ENCODE measurements at places on chromosomes 13 and 19. TPM values are rescaled to one million over a fixed set of nuclear protein-coding genes. Genes with fewer than 3 reads are reported as not detected.
A peak's percentile ranks its signal among the peaks of the same experiment; 100 is the strongest.

- no peaks in the 10 kb centered on the region for H3K27me3 ChIP-seq
- H3K36me3 ChIP-seq = no peaks in the 10 kb centered on the region
- peaks cover 97% of the 10 kb centered on the region for H3K4me1 ChIP-seq
- DNase-seq = peak; percentile 63
- H3K27ac ChIP-seq = peak overlapping the region; percentile 93
Observed at GRCh38 chr19:38684078-38684861, 36.8 kb downstream of the ACTN4 start.

- H3K36me3 ChIP-seq = no peaks in the 10 kb centered on the region
- no peaks in the 10 kb centered on the region for H3K27me3 ChIP-seq
- DNase-seq = no peak
- no peak overlapping the region for H3K27ac ChIP-seq
Observed at GRCh38 chr13:71237332-71237731, 629.7 kb downstream of the DACH1 start.

DNA sequence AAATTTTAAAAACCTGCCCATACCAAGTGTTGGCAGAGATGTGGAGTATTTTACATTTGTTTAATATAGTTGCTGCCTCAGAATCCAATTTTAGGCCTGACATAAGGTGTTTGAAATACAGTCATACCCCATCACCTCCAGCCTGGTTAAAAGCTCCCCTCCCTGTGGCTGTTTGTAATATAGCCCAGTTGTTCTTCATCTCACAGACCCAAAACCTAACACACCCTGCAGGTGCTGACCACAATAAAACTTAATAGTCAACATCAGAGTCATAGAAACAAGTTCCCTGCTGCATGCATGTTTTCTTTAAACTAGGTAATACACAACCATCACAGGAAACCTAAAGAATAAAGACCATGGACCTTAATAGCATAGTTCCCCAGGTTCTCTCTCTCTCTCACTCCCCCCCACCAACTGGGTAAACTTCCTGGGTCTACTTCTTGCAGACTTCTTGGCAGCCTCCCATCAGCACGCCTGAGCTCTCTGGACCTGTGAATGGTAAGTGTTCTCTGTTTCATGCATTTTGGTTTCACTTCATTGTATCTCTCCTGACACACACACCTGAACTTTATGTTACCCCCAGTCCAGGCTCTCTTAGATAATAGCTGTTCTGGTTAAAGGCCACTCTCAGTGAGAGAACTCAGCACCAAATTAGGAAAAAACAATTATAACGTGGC, 1369.9 kb downstream of the EFNB2 start:
- no peak overlapping the region for H3K4me3 ChIP-seq
- H3K27me3 ChIP-seq = no peaks in the 10 kb centered on the region
- H3K4me1 ChIP-seq = no peaks in the 10 kb centered on the region

- no peaks in the 10 kb centered on the region for H3K27me3 ChIP-seq
- no peak overlapping the region for H3K4me3 ChIP-seq
- no peak for DNase-seq
- H3K27ac ChIP-seq = no peak overlapping the region
- H3K4me1 ChIP-seq = no peaks in the 10 kb centered on the region
- no peaks in the 10 kb centered on the region for H3K36me3 ChIP-seq
Observed at GRCh38 chr13:71360041-71360440, 507.0 kb downstream of the DACH1 start.

GRCh38 chr19:34676697-34677385, at the start of gene SCGB2B2:
SCGB2B2 (minus strand) TSS chr19:34677159; CDS start chr19:34594563, 82,596 bp downstream.
- H3K36me3 ChIP-seq = peaks cover 10% of the 10 kb centered on the region
- H3K27me3 ChIP-seq = no peaks in the 10 kb centered on the region
- no peak for DNase-seq
- H3K4me3 ChIP-seq = peak within 1 kb of the TSS; percentile 33
- peak within 1 kb of the TSS; percentile 93 for H3K27ac ChIP-seq

- no peaks in the 10 kb centered on the region for H3K27me3 ChIP-seq
- peaks cover 17% of the 10 kb centered on the region for H3K4me1 ChIP-seq
- H3K4me3 ChIP-seq = no peak overlapping the region
- H3K27ac ChIP-seq = no peak overlapping the region
- no peaks in the 10 kb centered on the region for H3K36me3 ChIP-seq
Observed at GRCh38 chr19:2609389-2610116, 92.9 kb downstream of the GNG7 start.

- DNase-seq = no peak
- no peak overlapping the region for H3K4me3 ChIP-seq
- no peak overlapping the region for H3K27ac ChIP-seq
- no peaks in the 10 kb centered on the region for H3K4me1 ChIP-seq
Observed at GRCh38 chr13:76936763-76937162, 11.5 kb upstream of the ACOD1 start.

- no peak for DNase-seq
- H3K27ac ChIP-seq = no peak overlapping the region
- H3K4me3 ChIP-seq = no peak overlapping the region
- H3K4me1 ChIP-seq = peaks cover under 1% of the 10 kb centered on the region
Observed at GRCh38 chr13:48636550-48636949, 17.2 kb upstream of the CYSLTR2 start.

CYP4F8 gene
- total RNA-seq = 0.26 TPM

TNFSF9 gene
- total RNA-seq = not detected

CLDN10 gene
- total RNA-seq = 228 TPM

ACP5 gene
- 22.4 TPM for total RNA-seq

SNRPA gene
- total RNA-seq = 42.2 TPM

N4BP2L2 gene
- total RNA-seq = 120 TPM
